RWPE1 (cell line): ENCODE measurements at places on chromosomes 5 and 9.

DNA sequence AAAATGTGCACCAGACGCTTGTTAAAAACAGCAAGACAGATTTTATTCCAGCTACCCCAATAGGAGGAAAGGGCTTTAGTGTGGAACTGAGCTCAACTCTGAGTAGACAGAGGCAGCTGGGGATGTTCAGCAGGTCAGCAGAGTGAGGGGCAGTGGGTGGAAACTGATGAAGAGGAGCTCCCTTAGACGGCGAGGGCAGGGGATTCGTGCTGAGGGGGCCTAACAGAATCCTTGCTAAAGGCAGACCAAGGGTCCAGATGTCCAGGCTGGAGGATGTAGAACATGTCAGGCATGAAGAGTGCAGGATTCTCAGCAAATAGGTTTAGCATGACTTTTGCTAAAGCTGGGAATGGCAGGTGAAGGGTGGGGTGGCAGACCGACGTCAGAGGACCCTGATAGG lies 71.9 kb upstream of the OLFM1 start:
- no peak for DNase-seq

DNA sequence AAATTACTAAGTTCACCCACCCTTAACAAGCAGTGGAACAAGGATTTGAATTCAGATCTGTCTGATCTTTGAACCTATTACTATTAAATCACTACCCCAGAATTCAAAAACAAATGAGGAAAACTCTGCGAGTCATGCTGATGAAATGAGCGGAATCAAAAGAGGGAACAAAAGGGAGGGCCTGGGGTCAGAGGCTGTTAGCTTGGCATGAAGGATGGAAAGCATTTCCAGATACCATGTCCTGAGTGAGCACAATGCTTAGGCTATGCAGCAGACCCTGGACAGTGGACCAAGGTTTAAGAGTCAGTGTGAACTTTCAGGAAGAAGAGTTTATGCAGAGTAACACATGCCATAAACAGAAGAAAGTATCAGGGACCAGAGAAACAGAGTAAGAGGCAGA lies 30.5 kb downstream of the GRIA1 start:
- DNase-seq = no peak

- DNase-seq = no peak
These were observed 9.8 kb downstream of the IRX1 start for GRCh38 chr5:3605298-3606010.

DNA sequence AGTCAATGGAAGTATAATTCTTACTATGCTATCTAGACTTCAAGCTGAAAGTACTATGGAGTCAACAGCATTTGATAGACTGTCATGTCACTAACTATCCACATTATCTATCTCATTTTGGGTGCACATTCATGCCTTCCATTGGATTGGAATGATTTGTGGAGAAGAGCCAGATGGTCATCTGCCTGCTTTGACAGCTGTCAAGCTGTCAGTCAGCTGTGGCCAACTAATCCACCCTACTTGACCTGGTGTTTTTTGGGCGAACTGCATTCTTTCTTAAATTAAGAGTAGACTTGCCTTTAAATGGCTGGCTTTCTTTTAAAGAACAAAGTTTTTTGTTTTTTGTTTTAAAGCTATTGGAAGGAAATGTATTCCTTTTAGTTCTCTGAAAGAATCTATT lies 151.5 kb downstream of the DCP2 start:
- no peak for DNase-seq

GRCh38 chr5:142611154-142611553 lies 74.7 kb downstream of the FGF1 start:
- peak; percentile 81 for DNase-seq

- DNase-seq = no peak
These were observed 311.3 kb upstream of the GRIN3A start for GRCh38 chr9:102049586-102050246.

DNA sequence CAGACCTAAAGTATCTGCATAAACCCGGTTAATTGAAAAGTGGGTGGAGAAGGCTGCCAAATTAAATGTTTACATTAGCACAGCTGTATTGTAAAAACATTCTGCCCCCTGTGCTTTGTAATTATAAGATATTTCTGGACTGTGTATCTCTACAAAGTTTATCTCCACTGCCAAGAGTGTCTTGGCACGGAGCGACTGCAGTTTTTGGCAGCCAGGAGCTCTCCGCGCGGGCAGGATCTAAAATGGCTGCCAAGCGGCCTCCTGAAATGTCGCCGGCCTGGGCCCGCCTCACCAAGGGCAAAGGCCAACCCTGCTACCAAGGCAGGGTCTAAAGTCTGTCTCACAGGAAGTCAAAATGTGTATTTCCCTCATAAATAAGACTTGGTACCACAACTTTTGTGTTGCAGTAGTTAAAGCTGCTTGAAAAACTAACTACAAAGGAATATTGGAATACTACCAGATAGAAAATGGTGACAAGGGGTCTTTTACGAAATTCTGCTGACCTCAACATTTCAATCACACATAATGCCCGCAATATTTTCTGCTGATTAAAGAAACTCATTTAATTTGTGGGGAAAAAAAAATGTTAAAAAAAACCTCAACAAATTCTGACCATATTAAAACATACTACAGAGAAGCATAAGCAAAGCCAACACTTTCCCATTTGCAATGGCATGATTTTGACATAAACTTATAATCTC lies 110.4 kb downstream of the NFIB start:
- DNase-seq = no peak

- no peak for DNase-seq
These were observed 1425.8 kb upstream of the C9orf72 start for GRCh38 chr9:28999057-28999456.

GRCh38 chr5:137357436-137357835 lies 141.7 kb downstream of the SPOCK1 start:
- DNase-seq = no peak

DNA sequence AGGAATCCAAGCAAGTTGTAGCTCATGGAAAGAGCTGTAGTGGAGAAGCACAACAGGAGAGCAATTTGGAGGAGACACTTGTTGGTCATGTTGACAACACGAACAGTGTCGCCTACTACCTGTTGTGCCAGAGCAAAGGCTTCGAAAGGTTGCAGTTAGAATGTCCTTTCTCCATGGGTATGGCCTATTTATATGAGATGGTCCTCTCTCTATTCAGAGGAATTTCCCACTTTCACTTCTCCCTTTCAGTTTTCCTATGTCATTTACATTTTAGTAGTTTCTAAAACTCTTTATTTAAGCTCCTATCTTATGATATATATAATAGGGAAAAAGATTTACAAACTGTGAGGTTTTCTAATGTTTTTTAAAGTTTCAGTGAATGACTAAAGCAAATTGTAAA lies at the start of gene IFNB1:
Gene IFNB1 (minus strand): TSS at position 162 of the 400 bp plus-strand sequence. CDS start 73 bp downstream, at position 89.
- DNase-seq = no peak

DNA sequence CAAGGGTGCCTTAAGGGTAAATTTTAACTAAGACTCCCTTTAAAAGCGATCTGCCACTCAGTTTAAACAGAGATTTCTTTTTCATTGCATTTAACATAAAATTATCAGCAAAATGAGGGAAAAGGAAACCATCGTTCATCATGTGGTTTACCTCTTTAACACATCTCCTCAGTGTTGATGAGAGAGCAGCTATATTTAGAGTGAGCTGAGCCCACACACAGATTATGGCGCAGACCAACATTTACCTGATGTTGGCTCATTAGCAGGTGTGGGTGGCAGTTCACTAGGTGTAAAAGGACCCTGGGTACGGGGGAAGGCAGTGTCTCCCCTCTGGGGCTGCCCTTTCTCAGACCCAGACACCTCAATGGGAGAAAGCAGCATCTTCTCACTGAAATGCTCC lies 149.8 kb downstream of the ENTREP1 start:
- DNase-seq = no peak

GRCh38 chr9:107827304-107827703 lies 337.7 kb upstream of the KLF4 start:
- DNase-seq = no peak
